ENCODE measurements at places on chromosomes 4 and X. TPM values are rescaled to one million over a fixed set of nuclear protein-coding genes. Genes with fewer than 3 reads are reported as not detected.

Gene CFP
- 0.49 TPM for total RNA-seq

Gene WNK3
- total RNA-seq = 19.7 TPM

Gene HDX
- total RNA-seq = 14.3 TPM

Gene NPFFR2
- not detected for total RNA-seq

Gene PPP4R3C
- not detected for total RNA-seq

Gene SLC9B1
- total RNA-seq = 3.1 TPM

Gene SLC6A14
- total RNA-seq = not detected

Gene VCX2
- total RNA-seq = not detected

Gene GLRA2
- 1.9 TPM for total RNA-seq

Gene KLHL2
- total RNA-seq = 19.7 TPM

Gene UGT2B11
- total RNA-seq = not detected

Gene AMBN
- total RNA-seq = not detected

Gene OTC
- total RNA-seq = not detected

Gene PHEX
- total RNA-seq = 0.17 TPM

Gene S100P
- total RNA-seq = not detected

Gene SHROOM3
- total RNA-seq = 1.9 TPM

Gene FGG
- total RNA-seq = not detected

Gene TRIML2
- total RNA-seq = not detected

Gene CD40LG
- not detected for total RNA-seq

Gene ANAPC10
- 16.2 TPM for total RNA-seq

Gene SERPINA7
- total RNA-seq = not detected

Gene CENPE
- total RNA-seq = 8.5 TPM

Gene ACE2
- not detected for total RNA-seq

Gene PCDH18
- 7.4 TPM for total RNA-seq

Gene SOWAHB
- total RNA-seq = 0.17 TPM

Gene NUDT10
- 19.3 TPM for total RNA-seq

Gene ITIH6
- not detected for total RNA-seq

Gene XAGE1A
- total RNA-seq = not detected

Gene TRPC5OS
- not detected for total RNA-seq
